ENCODE measurements at places on chromosomes 4 and X.

DNA sequence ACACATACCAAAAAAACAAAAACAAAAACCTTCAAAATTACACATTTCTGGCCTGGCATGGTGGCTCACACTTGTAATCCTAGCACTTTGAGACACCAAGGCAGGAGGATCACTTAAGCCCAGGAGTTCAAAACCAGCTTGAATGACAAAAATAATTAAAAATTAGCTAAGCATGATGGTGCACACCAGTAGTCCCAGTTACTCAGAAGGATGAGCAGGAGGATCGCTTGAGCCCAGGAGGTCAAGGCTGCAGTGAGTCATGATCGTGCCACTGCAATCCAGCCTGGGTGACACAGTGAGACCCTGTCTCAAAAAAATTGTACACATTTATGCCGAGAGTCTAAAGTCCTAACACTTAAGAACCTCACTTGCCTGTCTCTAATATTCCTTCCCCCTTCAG lies 18.3 kb downstream of the SLC39A8 start:
- no peak for DNase-seq

- DNase-seq = no peak
Measured at GRCh38 chr4:19596342-19596741, 655.4 kb upstream of the SLIT2 start.

DNA sequence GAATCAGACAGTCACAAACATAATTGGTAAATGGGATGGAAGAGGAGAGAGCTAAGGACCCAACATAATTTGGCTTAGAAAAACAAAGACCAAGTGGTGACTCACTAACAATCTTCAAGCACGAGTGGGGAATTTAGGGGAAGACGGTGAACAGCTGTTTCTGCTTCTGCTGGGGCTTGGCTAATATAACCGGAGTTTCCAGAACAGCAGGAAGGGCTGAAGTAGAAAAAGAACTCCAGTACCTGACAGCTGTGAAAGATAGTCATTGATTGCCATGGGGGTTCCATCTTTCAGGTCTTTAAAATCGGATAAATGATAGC lies 290.9 kb upstream of the LDB2 start:
- DNase-seq = no peak

DNA sequence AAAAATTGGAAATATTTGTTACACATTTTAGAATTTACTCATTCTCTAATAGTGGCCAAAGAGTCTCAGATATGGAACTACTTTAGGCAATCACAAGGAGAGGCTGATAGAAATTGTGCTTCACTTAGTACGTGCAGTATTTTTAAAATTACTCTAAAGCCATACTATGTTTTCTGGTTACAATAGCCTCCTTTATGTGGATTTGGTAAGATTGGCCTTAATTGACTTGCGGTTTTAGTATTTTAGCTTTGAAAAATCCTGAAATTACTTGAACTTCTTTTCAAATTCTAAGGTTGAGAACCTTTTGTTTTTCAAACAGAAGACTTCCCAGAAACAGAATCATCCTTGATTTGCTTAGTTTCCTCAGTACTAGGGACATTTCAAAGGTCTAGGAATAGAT lies 215.2 kb downstream of the SLC4A4 start:
- DNase-seq = no peak

- no peak for DNase-seq
Measured at GRCh38 chr4:2484185-2484584, 15.3 kb downstream of the RNF4 start.

Measured in stimulated activated CD8-positive, alpha-beta memory T cell treated with anti-CD3 and anti-CD28 coated beads, Interleukin-7, amount 100 ng/mL, for 48 hours (primary cell).